ENCODE measurements at places on chromosomes 3 and 15. TPM values are rescaled to one million over a fixed set of nuclear protein-coding genes. Genes with fewer than 3 reads are reported as not detected.

DNA sequence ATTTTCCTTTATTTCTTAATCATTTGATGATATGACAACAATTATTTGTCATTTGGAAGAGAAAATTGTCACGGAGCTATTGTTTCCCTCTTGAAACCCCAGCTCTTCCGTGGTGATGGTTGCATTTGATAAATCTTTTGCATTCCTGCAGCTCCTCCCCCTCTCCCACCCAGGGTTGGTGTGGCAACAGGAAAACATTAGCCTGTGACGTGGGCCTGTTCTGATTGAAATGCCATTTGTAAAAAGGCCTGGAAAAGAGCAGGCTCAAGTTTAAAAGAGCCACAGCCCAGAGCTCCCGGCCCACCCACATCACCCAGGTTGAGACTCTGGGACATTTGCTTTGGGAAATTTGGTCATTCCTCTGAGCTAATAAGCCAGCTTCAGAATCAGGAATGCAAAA lies 282.5 kb downstream of the RPLP1 start:
- H3K27me3 ChIP-seq = peaks cover 60% of the 10 kb centered on the region
- H3K36me3 ChIP-seq = peaks cover 3% of the 10 kb centered on the region
- H3K27ac ChIP-seq = no peak overlapping the region
- DNase-seq = no peak
- H3K4me3 ChIP-seq = no peak overlapping the region
- no peaks in the 10 kb centered on the region for H3K4me1 ChIP-seq

DNA sequence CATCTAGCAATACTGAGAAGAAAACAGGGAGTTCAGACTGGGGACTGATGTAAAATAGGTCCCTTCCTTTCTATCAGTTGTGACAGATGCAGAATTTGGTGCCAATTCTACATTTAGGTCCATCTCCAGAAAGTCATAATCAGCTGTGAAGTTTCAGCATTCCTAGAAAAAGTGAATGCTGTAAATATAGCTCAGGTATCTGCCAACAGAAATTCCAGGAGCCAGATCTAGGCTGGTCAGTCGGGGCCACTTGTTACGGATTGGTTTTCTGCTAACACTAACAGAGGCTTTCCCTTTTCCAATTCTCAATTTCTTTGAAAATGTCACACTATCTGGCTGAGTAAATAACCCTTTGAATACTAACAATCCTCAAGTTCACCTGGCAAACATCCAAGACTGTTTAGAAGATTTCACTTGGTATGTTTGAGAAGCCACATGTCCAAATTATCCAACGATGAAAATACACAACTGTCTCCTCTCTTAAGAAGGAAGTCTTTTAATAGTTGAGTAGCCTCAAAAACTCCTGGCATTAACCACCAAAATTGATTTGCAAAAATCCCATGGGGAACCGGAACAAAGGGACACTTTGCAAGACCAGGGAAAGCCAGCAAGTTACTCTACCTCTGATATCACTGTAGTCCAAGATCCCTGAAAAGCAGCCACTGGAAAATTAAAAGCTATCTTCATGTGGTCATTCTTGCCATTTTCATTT lies 222.3 kb downstream of the ZMAT3 start:
- no peak for DNase-seq
- no peaks in the 10 kb centered on the region for H3K36me3 ChIP-seq
- H3K4me3 ChIP-seq = no peak overlapping the region

DNA sequence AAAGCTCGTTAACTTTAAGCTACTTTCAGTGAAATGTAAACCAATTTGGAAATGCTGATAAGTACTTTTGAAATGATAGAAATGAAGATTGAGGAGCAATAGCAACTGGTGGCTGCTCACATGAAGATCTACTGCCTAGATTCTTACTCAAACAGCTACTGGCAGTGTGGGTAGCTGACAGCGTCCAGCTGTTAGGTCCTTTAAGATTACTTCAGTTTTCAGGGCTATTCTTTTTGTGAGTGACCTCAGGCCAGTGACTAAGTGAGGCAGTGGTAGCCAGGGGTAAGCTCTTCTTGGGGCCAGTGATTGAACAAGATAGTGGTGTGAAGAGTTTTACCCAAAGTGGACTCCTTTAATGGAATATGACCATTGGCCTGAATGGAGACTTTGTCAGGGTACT lies 41.3 kb downstream of the NECTIN3 start:
- no peak overlapping the region for H3K4me3 ChIP-seq
- H3K36me3 ChIP-seq = peaks cover 30% of the 10 kb centered on the region
- H3K27ac ChIP-seq = no peak overlapping the region
- H3K27me3 ChIP-seq = no peaks in the 10 kb centered on the region
- H3K4me1 ChIP-seq = peaks cover 81% of the 10 kb centered on the region

- H3K36me3 ChIP-seq = no peaks in the 10 kb centered on the region
- H3K4me1 ChIP-seq = peaks cover 5% of the 10 kb centered on the region
- H3K27me3 ChIP-seq = peaks cover 2% of the 10 kb centered on the region
Observed at GRCh38 chr3:146523531-146523930, 20.9 kb downstream of the PLSCR1 start.

DNA sequence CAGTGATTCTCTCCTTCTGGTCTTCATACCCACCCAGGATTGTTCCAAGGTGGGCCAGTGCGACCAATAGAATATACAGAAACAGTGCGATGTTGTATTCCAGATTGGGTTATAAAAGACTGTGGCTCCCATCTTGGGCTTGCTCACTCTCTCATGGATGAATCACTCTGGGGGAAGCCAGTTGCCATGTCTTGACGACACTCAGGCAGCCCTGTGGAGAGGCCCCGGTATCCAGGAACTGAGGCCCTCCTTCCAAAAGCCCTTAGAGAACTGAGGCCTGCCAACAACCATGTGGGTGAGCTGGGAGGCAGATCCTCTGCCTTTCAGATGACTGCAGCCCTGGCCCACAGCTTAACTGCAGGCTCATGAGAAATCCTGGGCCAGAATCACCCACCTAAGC lies 57.2 kb downstream of the SH3GL3 start:
- H3K4me1 ChIP-seq = no peaks in the 10 kb centered on the region
- H3K27ac ChIP-seq = no peak overlapping the region
- H3K4me3 ChIP-seq = no peak overlapping the region

DNA sequence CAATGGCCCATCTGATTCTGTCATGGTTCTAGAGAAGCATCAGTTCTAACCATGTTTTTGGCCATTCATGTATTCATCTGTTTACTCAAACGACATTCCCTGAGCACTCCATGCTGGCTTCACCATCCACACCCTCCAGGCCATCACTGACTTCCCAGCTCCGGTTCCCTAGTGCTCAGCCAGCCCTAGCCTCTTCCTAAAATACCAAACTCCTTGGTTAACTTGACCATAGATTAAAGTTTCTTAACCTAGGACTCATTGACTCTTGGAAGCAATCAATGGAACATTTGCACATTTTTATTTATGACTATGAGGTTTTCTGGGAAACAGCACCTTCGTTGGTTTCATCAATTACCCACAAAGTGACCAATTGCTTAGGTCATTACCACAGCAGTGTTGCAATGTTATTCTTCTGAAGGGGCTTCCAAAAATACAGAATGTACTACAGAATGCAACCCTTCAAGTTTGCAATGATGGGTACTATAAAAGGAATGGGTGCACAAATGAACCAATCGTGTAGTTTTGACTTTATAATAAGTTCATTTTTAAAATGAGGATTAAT lies 27.2 kb upstream of the SLC25A36 start:
- no peaks in the 10 kb centered on the region for H3K4me1 ChIP-seq
- H3K4me3 ChIP-seq = no peak overlapping the region
- no peak for DNase-seq

DNA sequence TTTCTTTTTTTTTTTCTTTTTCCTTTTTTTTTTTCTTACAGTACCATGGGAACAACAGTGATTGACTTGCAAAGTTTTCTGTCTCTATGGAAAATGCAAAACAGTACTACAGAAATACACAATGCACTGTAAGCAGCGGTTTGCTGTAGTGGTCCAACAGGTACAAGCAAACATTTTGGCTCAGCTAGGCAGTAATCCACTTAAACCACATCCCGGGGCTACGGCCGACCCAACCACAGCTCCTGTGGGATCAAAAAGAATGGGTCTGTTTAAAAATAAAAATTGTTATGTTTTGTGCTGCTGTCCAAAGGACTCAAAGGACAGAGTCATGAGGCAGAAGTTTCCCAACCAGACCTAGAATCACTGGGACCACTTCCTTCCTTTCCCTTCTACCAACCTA lies 667.1 kb upstream of the ADAMTS9 start:
- peaks cover 16% of the 10 kb centered on the region for H3K36me3 ChIP-seq
- H3K27me3 ChIP-seq = peaks cover 2% of the 10 kb centered on the region
- DNase-seq = no peak
- no peak overlapping the region for H3K27ac ChIP-seq
- H3K4me3 ChIP-seq = no peak overlapping the region
- H3K4me1 ChIP-seq = peaks cover 25% of the 10 kb centered on the region

DNA sequence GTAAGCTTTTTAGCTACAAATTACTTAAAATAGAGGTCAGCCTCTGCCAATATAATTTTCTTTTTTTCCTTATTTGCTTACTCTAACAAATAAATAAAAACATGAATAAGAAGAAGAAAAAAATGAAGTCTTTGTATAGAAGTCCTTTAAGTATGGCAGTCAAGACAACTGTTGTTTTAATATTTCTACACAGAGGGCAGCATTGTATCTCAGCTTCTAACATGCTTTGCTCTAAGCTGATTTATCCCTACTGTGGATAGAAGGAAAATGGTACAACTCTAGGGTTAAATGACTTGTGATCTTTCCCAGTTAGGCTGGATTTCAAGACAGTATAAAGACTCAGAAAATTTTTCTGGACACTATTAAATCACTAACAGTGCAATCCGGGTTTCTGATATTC lies 104.3 kb upstream of the MEIS2 start:
- H3K4me1 ChIP-seq = no peaks in the 10 kb centered on the region
- H3K27ac ChIP-seq = no peak overlapping the region
- H3K4me3 ChIP-seq = no peak overlapping the region
- no peaks in the 10 kb centered on the region for H3K27me3 ChIP-seq
- DNase-seq = no peak
- H3K36me3 ChIP-seq = no peaks in the 10 kb centered on the region

DNA sequence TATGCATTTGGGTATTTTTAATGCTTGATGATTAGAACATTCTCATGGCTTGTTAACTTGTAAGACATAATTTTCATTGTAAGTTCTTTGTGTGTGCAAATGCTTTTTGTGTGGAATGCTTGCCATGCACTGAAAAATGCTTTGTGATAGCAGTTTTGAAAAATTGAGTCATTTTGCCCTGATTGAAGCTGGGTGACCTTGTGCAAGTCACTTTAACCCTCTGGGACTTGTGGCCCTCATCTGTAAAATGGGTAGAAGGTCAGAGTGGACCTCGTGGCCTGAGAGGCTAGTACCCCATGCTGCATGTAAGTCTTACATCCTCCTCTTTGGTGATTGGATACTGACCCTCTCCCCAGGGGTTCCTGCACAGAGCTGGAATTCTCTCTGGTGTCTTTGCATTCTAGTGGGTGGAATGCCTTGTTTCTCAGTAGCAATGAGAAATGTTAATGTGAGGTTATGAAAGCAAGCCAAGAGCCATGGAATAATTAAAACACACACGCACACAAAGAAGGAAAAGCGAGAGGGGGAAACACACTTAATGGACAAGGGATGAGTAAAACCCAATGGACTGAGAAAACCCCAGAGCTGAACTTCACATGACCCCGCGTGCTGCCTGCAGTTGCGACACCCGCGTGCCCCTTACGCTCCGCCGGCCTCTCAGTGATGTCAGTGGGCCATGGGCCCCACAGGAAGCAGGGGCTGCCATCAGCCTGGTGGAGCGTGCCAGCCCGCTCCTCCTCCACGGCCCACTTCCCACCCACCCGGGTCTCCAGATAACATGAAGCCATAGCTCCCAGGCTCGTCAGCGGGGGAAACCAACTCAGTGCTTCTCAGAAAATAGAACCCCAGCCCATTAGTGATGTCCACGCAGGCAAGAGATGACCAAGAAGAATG lies 44.0 kb downstream of the SMAD3 start:
- peak overlapping the region; percentile 59 for H3K4me3 ChIP-seq
- H3K27me3 ChIP-seq = peaks cover 31% of the 10 kb centered on the region
- peak; percentile 98 for DNase-seq
- H3K27ac ChIP-seq = peak overlapping the region; percentile 99
- peaks cover 12% of the 10 kb centered on the region for H3K4me1 ChIP-seq

DNA sequence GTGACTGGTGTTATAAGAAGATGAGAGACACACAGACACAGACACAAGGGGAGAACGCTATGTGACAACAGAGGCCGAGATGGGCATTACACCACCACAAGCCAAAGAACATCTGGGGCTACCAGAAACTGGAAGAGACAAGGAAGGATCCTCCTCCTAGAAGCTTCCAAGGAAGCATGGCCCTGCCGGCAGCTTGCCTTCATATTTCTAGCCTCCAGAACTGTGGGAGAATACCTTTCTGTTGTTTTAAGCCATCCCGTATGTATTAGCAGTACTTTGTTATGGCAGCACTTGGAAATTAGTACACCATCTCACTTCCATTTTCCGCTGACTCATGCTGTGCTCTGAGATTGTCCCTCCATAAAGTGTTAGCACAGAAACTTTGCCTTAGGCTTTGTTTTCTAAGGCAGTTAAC lies 38.7 kb upstream of the CA12 start:
- H3K36me3 ChIP-seq = peaks cover 2% of the 10 kb centered on the region
- peak overlapping the region; percentile 80 for H3K27ac ChIP-seq
- DNase-seq = peak; percentile 34

DNA sequence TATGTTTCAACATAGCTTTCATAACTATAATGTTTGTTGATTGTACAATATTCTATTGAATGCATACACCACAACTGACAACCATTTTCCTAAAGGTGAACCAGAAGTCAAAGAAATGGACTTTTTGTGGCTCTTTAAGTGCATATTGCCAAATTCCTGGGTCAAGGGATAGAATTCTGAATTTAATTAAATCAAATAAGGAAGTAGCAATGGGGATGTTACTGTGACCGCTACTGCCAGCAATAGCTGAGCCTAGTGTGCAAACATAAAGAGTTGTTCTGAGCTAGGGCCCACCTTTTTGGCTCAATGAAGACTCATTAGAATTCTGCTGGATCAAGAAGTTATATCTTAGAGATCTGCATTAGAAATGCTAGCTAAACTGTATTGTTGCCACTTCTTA lies 17.3 kb upstream of the KBTBD8 start:
- H3K27me3 ChIP-seq = peaks cover 17% of the 10 kb centered on the region
- no peak for DNase-seq
- H3K36me3 ChIP-seq = no peaks in the 10 kb centered on the region

- H3K27ac ChIP-seq = no peak overlapping the region
- no peak overlapping the region for H3K4me3 ChIP-seq
- peaks cover 56% of the 10 kb centered on the region for H3K4me1 ChIP-seq
Observed at GRCh38 chr3:63910001-63910400, 2.2 kb downstream of the SCAANT1 start.

DNA sequence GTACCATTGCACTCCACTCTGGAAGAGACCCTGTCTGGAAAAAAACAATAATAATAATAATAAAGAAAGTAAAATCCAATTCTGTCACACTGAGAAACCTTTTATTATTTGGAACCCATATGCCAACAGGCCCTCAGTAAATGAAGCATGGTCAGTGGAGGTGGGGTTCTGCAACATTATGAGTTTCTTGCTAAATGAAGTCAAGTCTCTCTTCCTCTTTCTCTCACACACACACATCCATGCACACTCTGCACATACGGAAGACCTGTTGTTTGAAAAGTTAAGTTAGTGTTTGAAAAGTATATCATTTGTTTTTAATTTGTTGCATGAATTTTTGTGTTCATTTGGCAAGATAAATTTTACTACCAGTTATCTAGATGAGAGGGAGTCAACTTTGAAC lies 27.8 kb downstream of the GAP43 start:
- H3K4me1 ChIP-seq = peaks cover 49% of the 10 kb centered on the region
- H3K27ac ChIP-seq = no peak overlapping the region
- no peaks in the 10 kb centered on the region for H3K27me3 ChIP-seq
- H3K36me3 ChIP-seq = no peaks in the 10 kb centered on the region
- H3K4me3 ChIP-seq = no peak overlapping the region
- DNase-seq = no peak

CHRNB4 gene
- not detected for total RNA-seq

EPHA6 gene
- not detected for total RNA-seq

CFAP100 gene
- not detected for total RNA-seq

KBTBD8 gene
- 1.8 TPM for total RNA-seq

ACTL6A gene
- total RNA-seq = 55.9 TPM

CTXN2 gene
- not detected for total RNA-seq

MESP1 gene
- 0.99 TPM for total RNA-seq

GOLGA8S gene
- total RNA-seq = not detected

Data from HFFc6 (cell line).